Transverse colon (tissue), 4 donors: ENCODE measurements at places on chromosomes 1 and 21.

- H3K27me3 ChIP-seq = no peaks in the 10 kb centered on the region
- no peak overlapping the region for H3K27ac ChIP-seq
- no peak overlapping the region for H3K4me3 ChIP-seq
- H3K36me3 ChIP-seq = no peaks in the 10 kb centered on the region
Observed at GRCh38 chr21:26751305-26751704, 93.9 kb downstream of the ADAMTS1 start.

DNA sequence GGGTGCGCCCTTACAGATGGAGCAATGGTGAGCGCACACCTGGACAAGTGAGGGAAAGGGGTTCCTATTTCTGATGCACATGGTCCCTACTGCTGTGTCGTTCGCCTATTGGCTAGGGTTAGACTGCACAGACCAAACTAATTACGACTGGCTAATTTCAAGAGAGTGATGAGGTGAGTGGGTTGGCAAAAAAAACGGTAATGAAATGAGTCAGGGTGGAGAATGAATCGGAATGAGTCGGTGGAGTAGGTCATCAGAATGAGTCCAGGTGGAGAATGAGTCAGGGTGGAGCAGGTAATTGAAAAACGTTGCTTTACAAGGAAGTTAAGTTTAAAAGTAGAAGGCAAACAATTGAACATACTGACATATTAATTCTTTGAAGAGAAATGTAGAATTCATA lies 79.8 kb downstream of the WDR4 start:
- DNase-seq = no peak
- H3K36me3 ChIP-seq = no peaks in the 10 kb centered on the region
- no peak overlapping the region for H3K4me3 ChIP-seq
- peaks cover 2% of the 10 kb centered on the region for H3K27me3 ChIP-seq
- H3K4me1 ChIP-seq = peaks cover 9% of the 10 kb centered on the region

DNA sequence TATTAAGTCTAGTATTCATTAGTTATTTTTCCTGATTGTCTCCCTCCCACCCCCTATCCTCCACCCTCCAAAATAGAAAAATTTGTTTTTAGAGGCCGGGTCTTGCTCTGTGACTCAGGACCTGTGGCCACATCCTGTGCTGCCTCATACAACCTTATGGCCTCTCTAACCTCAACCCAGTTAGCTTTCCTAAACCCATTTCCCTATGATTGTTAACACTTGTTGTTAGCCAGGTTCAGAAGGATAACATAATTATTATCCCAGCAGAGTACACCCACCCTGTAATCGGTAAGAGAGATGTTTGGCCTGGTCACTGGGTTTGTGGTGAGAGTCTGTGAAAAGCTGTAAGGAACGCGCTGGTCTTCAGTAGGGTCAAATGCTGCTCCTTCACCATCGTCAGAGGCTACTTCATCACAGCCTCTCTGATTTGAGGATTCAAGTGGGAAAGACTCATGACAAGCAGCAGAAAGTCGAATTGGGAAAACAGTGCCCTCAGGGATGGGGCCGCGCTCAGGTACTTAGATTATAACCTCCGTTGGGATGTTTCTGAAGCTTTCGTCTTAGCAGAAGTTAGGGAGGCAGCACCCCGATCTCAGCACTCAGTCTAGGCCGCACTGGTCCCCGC lies 35.9 kb upstream of the HMGN1 start:
- peak overlapping the region; percentile 81 for H3K27ac ChIP-seq
- H3K4me1 ChIP-seq = no peaks in the 10 kb centered on the region
- H3K27me3 ChIP-seq = no peaks in the 10 kb centered on the region
- no peaks in the 10 kb centered on the region for H3K36me3 ChIP-seq
- DNase-seq = no peak
- no peak overlapping the region for H3K4me3 ChIP-seq

GRCh38 chr1:42152119-42152518 lies 1.1 kb upstream of the GUCA2B start:
- no peak overlapping the region for H3K4me3 ChIP-seq
- H3K27me3 ChIP-seq = no peaks in the 10 kb centered on the region
- H3K36me3 ChIP-seq = no peaks in the 10 kb centered on the region
- peak; percentile 68 for DNase-seq
- peak overlapping the region; percentile 63 for H3K27ac ChIP-seq
